Tibial nerve (tissue), 4 donors: ENCODE measurements at places on chromosomes 13 and 19. TPM values are rescaled to one million over a fixed set of nuclear protein-coding genes. Genes with fewer than 3 reads are reported as not detected.

CCL25 gene
- total RNA-seq, result not detected

CGB5 gene
- not detected for total RNA-seq

CCNA1 gene
- 4.8 TPM for total RNA-seq

KCNC3 gene
- total RNA-seq, result 0.44 TPM

IGFL1 gene
- not detected for total RNA-seq

GRCh38 chr19:14116918-14117578 is 514 bp downstream of the PRKACA start:
- no peak for DNase-seq

DNA sequence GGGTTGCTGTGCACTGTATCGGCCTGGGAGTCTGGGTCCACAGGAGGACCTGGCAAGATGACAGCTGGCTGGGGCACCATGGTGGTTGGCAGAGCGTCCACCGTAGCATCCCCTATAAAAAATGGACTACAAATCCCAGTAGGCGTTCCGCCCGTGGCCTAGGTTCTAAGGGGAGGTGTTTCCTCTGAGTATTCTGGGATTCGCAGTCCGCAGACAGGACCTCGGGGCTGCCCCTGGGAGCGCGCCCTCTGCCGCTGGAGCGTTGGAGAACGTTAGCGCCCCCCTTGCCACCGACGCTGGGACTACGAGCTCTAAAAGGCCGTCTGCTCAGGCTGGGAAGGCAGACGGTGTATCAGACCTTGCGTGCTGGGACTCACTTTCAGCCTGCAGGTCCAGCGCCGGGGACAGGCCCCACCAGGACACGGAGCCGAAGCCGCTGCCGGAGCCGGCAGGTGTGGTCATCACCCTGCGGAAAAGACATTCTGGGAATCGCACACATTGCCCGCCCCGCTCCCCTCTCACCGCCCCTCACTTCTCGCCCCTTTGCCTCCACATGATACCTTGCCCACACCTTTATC is 372 bp downstream of the DNAAF3 start:
- no peak for DNase-seq

DNA sequence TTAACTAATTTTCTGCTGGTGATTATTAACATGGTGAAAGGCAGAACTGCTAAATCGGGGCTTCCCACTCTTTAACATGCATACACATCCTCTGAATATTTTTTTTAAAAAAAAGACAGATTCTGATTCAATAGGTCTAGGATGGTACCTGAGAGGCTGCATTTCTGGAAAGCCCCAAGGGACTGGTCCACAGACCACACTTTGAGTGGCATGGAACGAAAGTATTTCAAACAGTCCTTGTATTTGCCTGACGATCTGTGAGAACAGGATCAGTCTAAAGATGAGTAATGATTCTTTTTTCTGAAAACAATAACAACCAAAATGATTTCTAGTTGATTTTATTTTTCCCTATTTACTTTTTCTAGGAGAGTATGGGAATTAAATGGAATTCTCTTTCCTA is 16.7 kb upstream of the SPART start:
- no peak for DNase-seq
